Lung microvascular endothelial cell (primary cell): ENCODE measurements at places on chromosomes 2 and 18. TPM values are rescaled to one million over a fixed set of nuclear protein-coding genes. Genes with fewer than 3 reads are reported as not detected.

The HTRA2 gene
- total RNA-seq = 35.3 and 38.1 TPM in 2 replicates

The NYAP2 gene
- not detected in 2 replicates for total RNA-seq

The CIB4 gene
- not detected in 2 replicates for total RNA-seq

The ELOA2 gene
- total RNA-seq = not detected in 2 replicates

The CTNNA2 gene
- total RNA-seq = not detected in 2 replicates

The EGR4 gene
- under 0.01 TPM in 1 of 2 replicates, not detected in the other for total RNA-seq

The COL6A3 gene
- total RNA-seq = 1.8 and 3.3 TPM in 2 replicates

The ABCB11 gene
- total RNA-seq = under 0.01 TPM in 1 of 2 replicates, not detected in the other

The ANKRD29 gene
- total RNA-seq = 0.65 and 0.79 TPM in 2 replicates

The CHAC2 gene
- total RNA-seq = 5.0 and 8.9 TPM in 2 replicates

The TEKT4 gene
- not detected in 2 replicates for total RNA-seq

The NOSTRIN gene
- total RNA-seq = 0.40 and 1.1 TPM in 2 replicates

The GDF7 gene
- total RNA-seq = 2.8 and 19.6 TPM in 2 replicates

The SFTPB gene
- total RNA-seq = not detected in 2 replicates

The KIAA2012 gene
- total RNA-seq = not detected in 2 replicates

The IRS1 gene
- under 0.01 TPM in 2 replicates for total RNA-seq

The FIGN gene
- total RNA-seq = under 0.01 TPM in 2 replicates

The FLACC1 gene
- 0.22 and 0.60 TPM in 2 replicates for total RNA-seq

The ATG16L1 gene
- total RNA-seq = 18.1 and 26.2 TPM in 2 replicates

The CROCC2 gene
- not detected in 2 replicates for total RNA-seq

The UGT1A5 gene
- not detected in 2 replicates for total RNA-seq

The AQP4 gene
- not detected in 2 replicates for total RNA-seq

The AQP12B gene
- not detected in 2 replicates for total RNA-seq

The DLGAP1 gene
- under 0.01 TPM in 1 of 2 replicates, not detected in the other for total RNA-seq

The CD207 gene
- under 0.01 TPM in 1 of 2 replicates, not detected in the other for total RNA-seq

The SGPP2 gene
- total RNA-seq = not detected in 2 replicates

The WNT6 gene
- total RNA-seq = not detected in 2 replicates

The SLC11A1 gene
- under 0.01 and 0.20 TPM in 2 replicates for total RNA-seq

The WNT10A gene
- not detected in 2 replicates for total RNA-seq

The CDCA7 gene
- total RNA-seq = 1.8 and 3.9 TPM in 2 replicates

The KRTCAP3 gene
- total RNA-seq = not detected in 2 replicates

The KDM3A gene
- total RNA-seq = 15.5 and 26.0 TPM in 2 replicates

The FAP gene
- under 0.01 and 0.20 TPM in 2 replicates for total RNA-seq

The SPEG gene
- under 0.01 TPM in 2 replicates for total RNA-seq

The ZNF514 gene
- total RNA-seq = 5.2 and 13.9 TPM in 2 replicates

The UGT1A8 gene
- total RNA-seq = not detected in 2 replicates

The MAP3K19 gene
- total RNA-seq = not detected in 2 replicates

The CHRNA1 gene
- 0.40 and 1.1 TPM in 2 replicates for total RNA-seq

The PRR30 gene
- not detected in 2 replicates for total RNA-seq

The EPB41L3 gene
- 17.3 and 20.0 TPM in 2 replicates for total RNA-seq

The NEU4 gene
- under 0.01 and 0.22 TPM in 2 replicates for total RNA-seq

The BMP10 gene
- not detected in 2 replicates for total RNA-seq

The RPL31 gene
- total RNA-seq = 889 and 1,542 TPM in 2 replicates

The MEP1B gene
- not detected in 2 replicates for total RNA-seq

The BCL11A gene
- total RNA-seq = 0.40 and 0.65 TPM in 2 replicates

The C2orf66 gene
- not detected in 2 replicates for total RNA-seq

The GALNT13 gene
- 0.20 and 0.22 TPM in 2 replicates for total RNA-seq

The ITGAV gene
- total RNA-seq = 138 and 189 TPM in 2 replicates

The PAX3 gene
- under 0.01 TPM in 1 of 2 replicates, not detected in the other for total RNA-seq
